Stimulated activated CD8-positive, alpha-beta memory T cell treated with anti-CD3 and anti-CD28 coated beads, Interleukin-7, amount 100 ng/mL, for 1 hour (primary cell): ENCODE measurements at places on chromosomes 4 and X.

DNA sequence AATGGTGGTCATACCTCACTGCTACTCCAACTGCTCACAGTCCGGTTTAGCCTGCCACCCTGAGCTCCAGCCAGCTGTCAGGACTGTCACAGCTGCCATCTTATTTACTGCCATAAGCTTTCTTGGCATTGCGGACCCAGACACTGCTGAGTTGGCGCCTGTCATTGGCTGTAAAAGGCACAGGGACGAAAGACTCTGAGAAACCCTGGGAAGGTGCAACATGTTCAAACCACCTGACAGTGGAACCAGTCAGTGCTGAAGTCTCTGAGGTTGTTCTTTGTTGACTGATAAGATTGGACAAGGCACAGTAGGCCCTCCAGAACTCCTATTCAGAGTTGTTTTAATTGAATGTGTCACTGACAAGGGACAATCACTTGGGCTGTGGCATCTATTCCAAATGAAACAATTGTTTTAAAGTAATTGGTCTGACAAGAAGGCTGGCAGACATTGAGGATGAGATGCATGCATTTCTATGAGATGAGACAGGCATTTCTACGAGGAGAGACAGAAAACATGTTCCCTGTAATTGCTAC, 927.8 kb downstream of the STPG2 start:
- DNase-seq, result no peak

GRCh38 chrX:41178201-41178600, 93.0 kb downstream of the USP9X start:
- no peak for DNase-seq

GRCh38 chr4:121139533-121140222, 24.4 kb downstream of the TNIP3 start:
- no peak for DNase-seq

- DNase-seq, result no peak
Observed at GRCh38 chrX:155886409-155886808, 5.3 kb downstream of the VAMP7 start.

DNA sequence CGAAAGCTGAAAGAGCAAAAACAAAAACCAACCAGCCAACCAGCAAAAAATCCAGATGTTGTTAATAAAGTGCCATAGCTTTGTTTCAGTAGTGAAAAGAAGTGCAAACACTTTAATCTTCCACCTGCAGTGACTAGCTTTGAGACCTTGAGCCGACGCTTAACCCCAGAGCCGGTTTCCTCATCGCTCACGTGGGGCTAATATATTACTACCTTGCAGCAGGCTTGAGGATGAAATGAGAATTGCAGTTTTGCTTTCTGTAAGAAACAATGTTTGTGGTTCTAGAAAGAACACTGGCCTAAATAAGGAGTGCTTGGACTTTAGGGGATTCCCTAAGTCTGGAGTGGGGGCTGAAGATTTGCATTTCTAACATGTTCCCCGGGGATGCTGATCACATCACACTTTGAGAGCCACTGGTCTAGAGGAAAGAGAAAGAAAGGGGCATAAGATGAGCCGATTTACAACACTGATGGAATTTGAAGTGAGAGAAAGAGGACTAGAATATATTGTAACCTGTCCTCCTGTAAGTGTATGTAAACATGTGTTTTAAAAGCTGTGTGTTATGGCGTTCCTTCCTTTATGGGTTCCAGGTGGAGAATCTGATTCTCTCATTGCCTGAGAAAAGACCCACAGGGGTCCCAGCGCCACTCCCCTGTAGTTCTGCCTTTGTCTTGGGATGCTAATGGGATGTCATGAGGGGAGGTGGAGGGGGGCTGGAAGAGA, 1.4 kb downstream of the FGF2 start:
- DNase-seq, result no peak

- DNase-seq, result no peak
Observed at GRCh38 chrX:53422861-53423306, at the start of gene RIBC1. Gene RIBC1, plus strand, starts transcription at chrX:53422873. Its CDS starts 3,404 bp downstream, at chrX:53426277.

DNA sequence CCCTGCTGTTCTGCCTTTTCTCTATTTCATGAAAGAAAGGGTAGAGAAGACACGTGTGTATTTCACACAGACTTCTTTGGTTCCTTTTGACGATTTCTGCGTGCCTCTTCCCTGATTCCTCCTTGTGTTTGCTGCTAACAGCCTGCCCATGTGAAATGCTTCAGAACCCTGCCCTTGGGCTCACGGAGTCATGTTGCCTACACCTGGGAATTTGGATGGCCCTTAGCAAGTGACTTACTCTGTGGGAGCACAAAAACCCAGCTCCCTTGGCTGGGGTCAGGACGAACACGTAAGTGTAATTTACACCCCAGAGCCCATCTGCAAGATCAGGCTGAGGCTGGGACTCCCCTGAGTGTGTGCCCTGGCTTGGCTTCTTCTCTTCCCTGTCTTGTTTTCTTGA, 220.3 kb upstream of the BCOR start:
- DNase-seq, result no peak
